ENCODE measurements at places on chromosomes 4 and X. TPM values are rescaled to one million over a fixed set of nuclear protein-coding genes. Genes with fewer than 3 reads are reported as not detected.

DNA sequence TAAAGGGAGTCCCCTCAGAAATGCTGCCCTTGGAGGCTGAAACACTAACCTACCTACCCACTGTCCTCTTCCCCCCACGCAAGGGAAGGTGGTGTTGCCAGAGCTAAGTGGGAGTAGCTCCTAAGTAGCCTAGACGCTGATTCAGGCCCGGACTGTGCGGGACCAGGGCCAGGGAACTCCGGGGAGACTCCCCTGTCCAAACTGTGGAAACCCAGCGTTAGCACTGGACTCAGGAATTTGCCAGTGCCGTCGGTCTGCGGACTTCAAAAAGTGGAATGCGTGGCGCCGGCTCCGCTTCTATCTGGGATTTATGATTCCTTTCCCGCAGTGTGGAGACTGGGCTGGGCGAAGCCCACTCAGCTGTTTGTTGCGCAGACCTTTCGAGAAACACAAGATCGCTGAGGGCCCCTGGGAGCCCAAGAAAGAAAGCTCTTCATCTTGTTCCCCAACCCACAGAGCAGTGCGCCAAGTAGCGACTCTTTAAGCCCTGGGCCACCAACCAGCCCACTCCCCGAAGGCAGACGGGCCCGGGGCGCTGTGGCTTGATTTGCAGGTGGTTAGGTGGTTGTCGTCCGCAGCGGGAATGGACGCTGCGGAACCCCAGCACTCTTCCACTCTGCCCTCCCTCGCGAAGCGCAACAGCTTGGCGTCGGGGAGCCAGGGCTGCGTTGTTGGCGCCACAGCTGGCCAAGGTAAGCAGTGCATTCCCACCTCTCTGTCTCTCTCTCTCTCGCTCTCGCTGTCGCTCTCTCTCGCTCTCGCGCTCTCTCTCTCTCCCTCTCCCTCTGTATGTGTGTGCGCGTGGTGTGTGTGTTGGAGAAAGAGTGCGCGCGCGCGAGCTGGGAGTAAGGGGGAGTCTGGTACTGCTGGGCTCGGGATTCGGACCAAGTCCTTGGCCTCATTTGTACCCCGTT, 2.0 kb downstream of the TMEM255A start:
- no peaks in the 10 kb centered on the region for H3K36me3 ChIP-seq
- DNase-seq = peak; percentile 78
- peaks cover 40% of the 10 kb centered on the region for H3K4me1 ChIP-seq
- peaks cover 52% of the 10 kb centered on the region for H3K27me3 ChIP-seq
- peak overlapping the region; percentile 69 for H3K4me3 ChIP-seq
- peak overlapping the region; percentile 69 for H3K27ac ChIP-seq

GRCh38 chrX:134936542-134936941, 54.2 kb upstream of the SMIM10 start:
- H3K36me3 ChIP-seq = no peaks in the 10 kb centered on the region
- H3K27me3 ChIP-seq = peaks cover 5% of the 10 kb centered on the region
- H3K27ac ChIP-seq = no peak overlapping the region
- H3K4me3 ChIP-seq = no peak overlapping the region

- no peaks in the 10 kb centered on the region for H3K36me3 ChIP-seq
- peaks cover 38% of the 10 kb centered on the region for H3K27me3 ChIP-seq
- H3K4me3 ChIP-seq = no peak overlapping the region
- no peak overlapping the region for H3K27ac ChIP-seq
- DNase-seq = no peak
- peaks cover 2% of the 10 kb centered on the region for H3K4me1 ChIP-seq
These were observed 7.9 kb downstream of the COL25A1 start for GRCh38 chr4:109294468-109295020.

The TKTL2 gene
- total RNA-seq = not detected

The CXCL3 gene
- not detected for total RNA-seq

DNA sequence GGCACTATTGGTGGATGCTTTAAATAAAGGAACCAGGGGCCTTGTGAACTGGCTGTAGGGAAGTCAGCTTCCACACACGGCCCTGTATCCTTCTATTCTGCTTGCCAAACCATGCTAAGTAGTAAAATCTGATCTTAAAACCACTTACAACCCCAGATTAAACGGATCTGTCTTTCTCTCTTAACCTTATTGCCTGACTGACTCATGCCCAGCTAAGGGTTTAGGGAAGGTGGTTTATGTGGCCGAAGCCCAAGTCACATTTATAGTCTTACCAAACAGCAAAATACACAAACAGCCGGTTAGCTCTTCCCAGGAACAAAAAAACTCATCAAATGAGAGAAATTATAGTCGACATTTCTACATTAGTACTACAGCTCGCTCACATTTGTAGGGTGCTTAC, 988.4 kb upstream of the TENM3 start:
- DNase-seq = no peak
- H3K4me3 ChIP-seq = no peak overlapping the region
- no peak overlapping the region for H3K27ac ChIP-seq
- no peaks in the 10 kb centered on the region for H3K27me3 ChIP-seq
- H3K36me3 ChIP-seq = no peaks in the 10 kb centered on the region

The RRH gene
- 0.26 TPM for total RNA-seq

- H3K36me3 ChIP-seq = no peaks in the 10 kb centered on the region
- H3K4me3 ChIP-seq = no peak overlapping the region
- DNase-seq = no peak
- no peaks in the 10 kb centered on the region for H3K27me3 ChIP-seq
- H3K4me1 ChIP-seq = no peaks in the 10 kb centered on the region
These were observed 39.1 kb downstream of the ANOS1 start for GRCh38 chrX:8692871-8693270.

DNA sequence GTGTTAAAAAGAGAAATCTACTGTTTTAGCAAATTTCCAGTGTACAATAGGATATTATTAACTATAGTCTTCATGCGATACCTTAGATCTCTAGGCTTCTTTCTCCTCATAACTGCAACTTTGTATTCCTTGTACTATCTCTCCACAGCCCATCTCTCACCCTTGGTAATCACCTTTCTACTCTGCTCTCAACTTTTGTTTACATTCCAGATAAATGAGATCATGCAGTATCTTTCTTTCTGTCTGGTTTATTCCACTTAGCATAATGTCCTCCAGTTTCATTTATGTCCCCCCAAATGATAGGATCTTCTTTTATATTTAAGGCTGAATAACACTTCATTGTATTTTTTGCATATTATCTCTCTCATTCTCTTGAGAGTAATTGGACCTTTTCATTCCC, 165.5 kb downstream of the HS3ST1 start:
- no peak overlapping the region for H3K27ac ChIP-seq
- H3K27me3 ChIP-seq = no peaks in the 10 kb centered on the region
- no peak for DNase-seq
- no peaks in the 10 kb centered on the region for H3K4me1 ChIP-seq
- H3K36me3 ChIP-seq = no peaks in the 10 kb centered on the region

DNA sequence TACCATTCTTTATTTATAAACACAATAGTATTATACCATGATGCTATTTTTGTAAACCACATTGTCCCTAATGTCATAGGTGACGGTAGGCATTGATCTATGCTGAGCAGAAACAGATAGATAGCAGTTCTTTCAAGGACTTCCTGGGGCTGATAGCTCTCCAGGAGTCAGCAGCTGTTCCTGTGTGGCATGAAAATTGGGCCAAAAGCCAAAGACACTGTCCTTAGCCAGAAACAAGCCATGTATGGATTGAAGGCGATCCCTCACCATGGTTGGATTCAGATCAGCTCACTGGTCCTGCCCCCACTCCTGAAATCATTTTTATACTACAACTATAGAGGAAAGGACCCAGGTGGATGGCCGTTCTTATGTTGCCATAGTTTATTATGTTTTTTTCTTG, 53.6 kb downstream of the DDX60 start:
- no peaks in the 10 kb centered on the region for H3K27me3 ChIP-seq
- no peak for DNase-seq
- no peak overlapping the region for H3K27ac ChIP-seq
- H3K4me3 ChIP-seq = no peak overlapping the region
